ENCODE measurements at places on chromosomes 5 and 9.

DNA sequence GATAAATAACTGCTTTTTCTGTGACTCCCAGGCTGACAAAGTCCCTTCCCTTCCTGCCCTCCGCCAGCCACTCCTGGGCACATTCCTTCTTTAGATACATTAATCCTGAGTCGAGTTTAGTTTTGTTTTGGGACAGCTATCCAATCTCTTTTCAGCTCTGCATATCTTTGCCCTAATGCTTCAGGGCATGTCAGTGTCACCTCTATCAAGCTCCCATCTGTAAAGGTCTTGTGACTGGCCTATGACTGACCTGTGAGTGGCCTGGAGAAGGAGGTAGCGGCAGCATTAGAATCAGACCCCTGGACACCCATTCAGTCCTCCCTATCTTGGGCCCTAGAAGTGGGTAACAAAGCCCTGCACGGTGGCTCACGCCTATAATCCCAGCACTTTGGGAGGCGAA is 34.0 kb upstream of the KLF4 start:
- DNase-seq = no peak

GRCh38 chr5:76617675-76618074 is 5.5 kb downstream of the F2RL2 start:
- no peak for DNase-seq

DNA sequence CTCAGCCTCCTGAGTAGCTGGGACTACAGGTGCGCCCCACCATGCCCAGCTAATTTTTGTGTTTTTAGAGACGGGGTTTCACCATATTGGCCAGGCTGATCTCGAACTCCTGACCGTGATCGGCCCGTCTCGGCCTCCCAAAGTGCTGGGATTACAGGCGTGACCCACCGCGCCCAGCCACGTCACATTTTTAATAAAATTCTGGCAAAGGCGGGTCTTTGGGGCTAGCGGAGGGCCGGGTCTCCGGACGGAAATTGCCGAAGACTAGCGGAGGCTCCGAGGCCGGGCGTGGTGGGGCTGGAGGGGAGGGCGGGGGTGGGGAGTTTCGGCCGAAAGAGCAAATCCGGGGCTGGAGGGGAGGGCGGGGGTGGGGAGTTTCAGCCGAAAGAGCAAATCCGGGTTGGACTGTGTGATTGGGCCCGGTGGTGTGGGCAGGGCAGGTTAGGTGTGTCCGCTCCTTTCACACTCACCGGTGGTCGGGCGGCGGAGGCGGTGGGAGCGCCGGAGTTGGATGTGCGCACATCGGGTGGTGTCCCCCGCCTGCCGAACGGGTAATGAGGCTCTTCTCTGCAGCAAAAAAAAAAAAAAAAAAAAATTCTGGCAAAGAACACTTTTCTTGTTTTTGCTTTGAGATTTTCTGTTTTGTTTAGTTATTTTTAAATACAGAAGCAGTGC is 27.1 kb downstream of the RUFY1 start:
- no peak for DNase-seq

DNA sequence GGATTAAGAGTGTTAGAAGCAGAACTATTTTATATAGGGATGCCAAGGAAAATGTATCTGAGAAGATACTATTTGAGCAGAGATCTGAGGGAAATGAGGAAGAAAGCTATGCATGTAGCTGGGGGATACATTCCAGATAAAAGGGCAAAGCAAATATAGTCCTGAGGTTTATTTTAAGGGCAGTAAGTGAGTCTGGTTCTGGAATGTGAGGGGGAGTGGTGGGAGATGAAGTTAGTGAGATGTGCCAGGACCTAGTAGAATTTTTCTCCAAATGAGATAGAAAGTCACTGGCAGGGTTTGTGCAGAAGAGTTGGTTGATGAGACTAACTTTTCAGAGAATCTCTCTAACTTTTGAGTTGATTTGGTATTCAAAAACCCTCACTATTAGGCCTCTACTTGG is 374.7 kb downstream of the ADGRV1 start:
- DNase-seq = no peak

GRCh38 chr9:129640871-129641749 is 841 bp downstream of the ASB6 start:
- DNase-seq = no peak

DNA sequence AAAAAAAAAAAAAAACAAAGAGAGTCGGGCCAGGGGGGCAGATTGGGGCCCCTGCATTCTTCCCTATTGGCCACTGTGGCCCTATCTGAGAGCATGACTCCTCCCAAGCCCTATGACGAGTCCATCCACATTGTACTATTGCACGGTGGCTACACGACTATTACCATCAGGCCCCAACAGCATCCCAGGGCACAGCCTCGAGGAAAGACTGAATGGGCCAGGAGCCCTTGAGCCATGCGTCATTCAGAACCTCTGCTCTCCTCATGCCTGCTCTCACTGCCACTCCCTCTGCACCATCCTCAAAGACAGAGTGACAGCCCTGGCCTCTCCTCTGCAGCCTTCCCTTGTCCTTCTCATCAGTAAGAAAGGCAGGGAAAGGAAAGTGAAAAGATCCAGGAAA is 20.2 kb upstream of the ORM1 start:
- DNase-seq = no peak
